ENCODE measurements at places on chromosomes 5 and 9.

DNA sequence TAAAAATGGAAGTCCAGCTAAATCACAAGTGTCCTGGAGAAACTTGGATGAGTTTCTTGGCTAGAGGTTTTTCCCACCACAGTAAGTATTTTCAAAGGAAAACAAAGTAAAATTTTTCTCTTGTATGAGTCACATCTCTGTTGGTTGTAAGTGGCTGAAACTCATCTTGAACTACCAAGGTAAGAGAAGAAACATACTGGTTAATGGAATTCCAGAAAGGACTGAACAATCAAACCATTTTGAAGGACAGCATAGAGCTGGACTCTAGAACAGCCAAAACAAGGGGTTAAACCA is 102.8 kb upstream of the CDKN2B start:
- no peak for DNase-seq

DNA sequence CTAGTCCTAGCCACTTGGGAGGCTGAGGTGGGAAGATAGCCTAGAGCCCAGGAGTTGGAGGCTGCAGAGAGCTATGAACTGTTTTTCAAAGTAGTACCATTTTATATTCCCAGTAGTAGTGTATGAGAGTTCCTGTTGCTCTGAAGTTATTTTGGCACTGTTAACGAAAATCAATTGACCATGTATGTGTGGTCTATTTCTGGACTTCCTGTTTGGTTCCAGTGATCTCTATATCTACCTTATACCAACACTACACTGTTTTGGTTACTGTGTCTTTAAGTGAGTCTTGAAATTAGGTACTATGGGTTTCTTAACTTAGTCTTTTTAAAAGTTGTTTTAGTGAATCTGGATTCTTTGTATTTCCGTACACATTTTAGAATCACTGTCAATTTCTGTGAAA is 13.6 kb downstream of the SLF1 start:
- DNase-seq, result no peak

- peak; percentile 79 for DNase-seq
Measured at GRCh38 chr5:140295414-140295813, 7.5 kb downstream of the PFDN1 start.

DNA sequence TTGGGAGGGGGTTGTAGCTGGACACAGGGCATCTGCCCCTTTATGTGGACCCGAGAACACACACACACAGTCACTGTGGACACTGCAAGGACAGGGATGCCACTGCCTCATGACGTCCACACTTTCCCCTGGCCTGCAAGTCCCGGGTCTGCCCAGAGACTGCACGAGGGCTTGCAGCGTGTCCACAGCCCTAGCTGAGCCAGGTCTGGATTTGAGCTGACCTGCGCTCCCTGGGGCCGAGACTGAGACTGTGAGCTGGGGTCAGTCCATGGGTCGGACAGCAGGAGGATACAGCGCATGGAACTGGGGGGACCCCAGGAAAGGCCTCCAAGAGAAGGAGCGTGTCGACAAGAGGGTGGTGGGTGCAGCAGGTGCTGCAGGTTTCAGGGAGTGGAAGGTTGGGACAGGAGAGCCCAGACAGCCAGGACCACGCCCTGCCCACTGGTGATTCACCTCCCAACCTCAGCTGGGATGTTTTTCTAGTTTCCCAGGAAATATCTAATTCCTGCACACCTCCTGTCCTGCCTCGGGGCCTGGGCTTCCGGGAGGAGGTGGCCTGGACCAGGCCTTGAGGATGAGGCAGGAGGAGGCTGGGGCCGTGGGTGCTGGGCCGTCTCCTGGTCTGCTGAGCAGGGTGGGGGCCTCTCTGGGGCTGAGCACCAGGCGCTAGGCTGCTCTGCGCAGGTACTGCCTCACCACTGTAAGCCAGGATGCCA is 806 bp upstream of the RNF224 start:
- DNase-seq, result peak; percentile 81

- peak; percentile 57 for DNase-seq
Measured at GRCh38 chr5:126801992-126802294, 25.0 kb downstream of the LMNB1 start.

DNA sequence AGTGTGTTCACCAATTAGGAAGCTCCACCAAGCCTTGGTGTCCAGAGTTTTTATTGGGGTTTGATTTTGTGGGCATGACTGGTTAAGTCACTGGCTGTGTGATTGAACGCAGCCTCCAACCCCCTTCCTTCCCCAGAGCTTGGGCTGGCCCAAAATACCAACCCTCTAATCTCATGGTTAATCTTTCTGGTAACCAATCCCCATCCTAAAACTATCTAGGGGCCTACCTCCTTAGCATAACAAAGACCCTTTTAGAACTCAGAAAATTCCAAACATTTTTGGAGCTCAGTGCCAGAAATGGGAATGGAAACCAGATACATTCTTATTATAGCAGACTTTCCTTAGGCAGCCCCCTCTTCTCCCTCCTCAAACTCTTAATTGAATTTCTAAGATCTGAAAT is 35.9 kb upstream of the HRH2 start:
- DNase-seq, result no peak
